ENCODE measurements at places on chromosomes 4 and X. TPM values are rescaled to one million over a fixed set of nuclear protein-coding genes. Genes with fewer than 3 reads are reported as not detected.

The CTAG2 gene
- total RNA-seq: not detected

The TBC1D9 gene
- 52.4 TPM for total RNA-seq

The EVC gene
- total RNA-seq: 49.4 TPM

The GLRA3 gene
- 0.02 TPM for total RNA-seq

The ARHGAP24 gene
- total RNA-seq: 15.0 TPM
